ENCODE measurements at places on chromosomes 5 and 9.

DNA sequence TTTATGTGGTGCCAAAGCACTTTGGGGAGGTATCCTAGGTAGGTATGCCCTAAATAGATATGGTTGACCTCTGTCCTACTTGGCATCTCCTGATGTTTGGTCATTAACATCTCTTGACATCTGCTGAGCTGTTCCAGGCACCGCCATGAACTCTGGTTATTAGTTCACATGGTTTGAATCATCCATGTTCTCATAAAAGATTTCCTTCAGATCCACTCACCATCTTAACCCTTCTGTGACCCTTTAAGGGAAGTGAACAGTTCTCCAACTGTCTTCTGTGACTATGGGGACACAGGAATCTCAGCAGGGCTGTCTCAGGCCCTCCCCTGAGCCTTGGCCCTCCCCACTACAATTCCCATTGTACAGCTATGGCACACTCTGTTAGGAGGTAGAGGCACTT is 167.7 kb downstream of the CDH6 start:
- DNase-seq = no peak

DNA sequence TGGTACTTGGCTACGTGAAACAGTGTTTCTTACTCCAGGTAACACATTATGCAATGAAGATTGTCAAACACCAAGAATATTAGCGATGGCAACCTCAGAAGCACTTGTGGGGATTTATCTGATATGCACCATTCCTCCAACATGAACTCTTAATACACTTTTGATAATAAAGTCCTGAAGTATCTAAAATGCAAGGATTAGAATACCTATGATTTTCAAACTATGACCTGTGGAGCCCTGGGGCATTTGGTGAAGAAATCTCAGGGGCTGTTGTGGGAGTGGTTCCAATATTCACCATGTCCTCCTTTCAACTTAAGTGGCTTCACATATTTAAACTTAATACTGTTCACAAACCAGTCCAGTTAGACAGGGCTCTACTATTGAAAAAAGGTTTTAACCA is 214.6 kb upstream of the POU5F2 start:
- no peak for DNase-seq

GRCh38 chr5:169980418-169981053 is at the start of gene INSYN2B:
Gene INSYN2B (minus strand): TSS chr5:169980495. CDS start chr5:169883898, 96,597 bp downstream.
- DNase-seq = no peak

DNA sequence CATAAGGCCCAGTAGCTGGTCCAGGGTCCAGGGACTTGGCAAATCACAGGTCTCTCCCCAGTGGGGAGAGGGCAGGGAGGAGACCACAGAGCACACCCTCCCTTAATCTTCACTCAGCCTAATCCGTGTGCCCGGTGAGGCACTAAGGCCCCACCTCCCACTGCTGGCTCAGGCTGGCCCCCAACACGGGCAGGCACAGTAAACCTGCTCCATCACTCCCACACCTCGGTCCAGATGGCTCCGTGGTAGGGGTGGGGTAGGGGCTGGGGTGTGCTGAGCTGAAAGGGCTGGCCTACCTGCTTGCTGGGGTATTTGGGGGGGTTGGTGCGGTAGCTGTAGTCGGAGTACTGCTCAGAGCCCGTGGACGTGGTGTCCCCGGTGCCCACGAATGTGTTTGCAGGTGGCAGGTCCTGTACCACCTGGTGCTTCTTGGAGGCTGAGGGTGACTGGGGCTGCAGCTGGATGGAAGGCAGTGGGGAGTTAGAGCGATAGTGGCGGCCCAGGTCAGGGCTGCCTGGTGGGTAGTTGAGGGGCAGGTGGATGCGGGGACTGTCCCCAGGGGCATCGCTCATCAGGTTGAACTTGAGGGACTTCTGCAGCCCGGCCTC is 15.2 kb downstream of the PCDH1 start:
- no peak for DNase-seq

GRCh38 chr5:5710471-5710870 is 288.0 kb downstream of the ICE1 start:
- DNase-seq = no peak

- DNase-seq = no peak
Observed at GRCh38 chr5:115758356-115758755, 58.1 kb downstream of the CDO1 start.

GRCh38 chr5:172878933-172879752 is 45.1 kb downstream of the ERGIC1 start:
- DNase-seq = no peak

- DNase-seq = no peak
Observed at GRCh38 chr5:151480384-151481293, 33.2 kb downstream of the SLC36A1 start.

DNA sequence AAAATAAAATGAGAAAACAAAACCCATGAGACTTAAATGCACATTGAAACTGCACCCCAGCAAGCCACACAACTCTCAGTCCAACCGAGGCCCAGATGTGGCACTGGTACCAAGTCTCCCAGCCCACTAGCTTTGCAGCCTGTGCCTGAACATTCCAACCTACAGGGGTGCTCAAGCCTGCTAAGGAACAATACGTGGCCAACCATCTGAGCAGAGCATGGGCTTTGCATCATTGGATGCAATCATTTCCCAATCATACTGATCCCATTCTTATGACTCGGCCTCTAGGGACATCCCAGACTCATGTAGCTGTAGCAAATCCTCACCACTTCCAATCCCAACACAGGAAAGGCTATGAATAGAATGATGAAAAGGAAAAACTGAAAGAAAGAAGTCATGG is 297.2 kb downstream of the SPOCK1 start:
- DNase-seq = no peak

DNA sequence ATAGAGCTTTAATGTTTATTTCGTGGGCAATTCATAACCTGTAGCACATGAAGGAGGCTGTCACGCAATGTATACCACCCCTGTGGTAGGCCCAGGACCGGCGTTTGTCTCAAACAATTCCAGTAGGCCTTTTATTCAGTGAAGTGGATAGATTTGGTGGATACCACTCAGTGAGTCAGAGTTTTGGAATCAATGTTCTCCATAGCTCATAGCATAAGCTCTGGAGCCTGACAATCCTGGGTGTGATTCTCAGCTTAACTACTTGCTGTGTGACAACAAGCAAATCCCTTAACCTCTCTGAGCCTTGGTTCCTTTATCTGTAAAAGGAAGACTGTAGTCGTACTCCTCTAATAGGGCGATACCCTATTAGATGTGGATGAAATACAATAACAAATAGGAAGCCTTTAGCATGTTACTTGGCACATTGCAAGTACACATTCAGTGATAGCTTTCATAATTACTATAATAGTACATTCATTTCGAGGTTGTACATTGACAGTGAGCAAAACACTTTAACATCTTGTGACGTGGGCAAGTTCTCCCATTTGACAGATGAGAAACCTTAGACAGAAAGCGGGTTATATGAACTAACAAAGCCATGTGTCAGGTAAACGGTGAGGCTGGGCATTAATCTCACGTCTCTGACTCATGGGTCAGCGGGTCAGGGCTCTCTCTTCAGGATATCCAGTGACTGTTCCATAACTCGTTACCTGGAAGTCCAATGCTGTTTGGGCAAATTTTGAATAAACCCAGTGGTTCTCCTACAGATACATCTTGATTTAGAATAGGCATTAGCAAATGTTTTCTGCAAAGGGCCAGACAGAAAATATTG is 130.8 kb downstream of the C9orf152 start:
- no peak for DNase-seq

DNA sequence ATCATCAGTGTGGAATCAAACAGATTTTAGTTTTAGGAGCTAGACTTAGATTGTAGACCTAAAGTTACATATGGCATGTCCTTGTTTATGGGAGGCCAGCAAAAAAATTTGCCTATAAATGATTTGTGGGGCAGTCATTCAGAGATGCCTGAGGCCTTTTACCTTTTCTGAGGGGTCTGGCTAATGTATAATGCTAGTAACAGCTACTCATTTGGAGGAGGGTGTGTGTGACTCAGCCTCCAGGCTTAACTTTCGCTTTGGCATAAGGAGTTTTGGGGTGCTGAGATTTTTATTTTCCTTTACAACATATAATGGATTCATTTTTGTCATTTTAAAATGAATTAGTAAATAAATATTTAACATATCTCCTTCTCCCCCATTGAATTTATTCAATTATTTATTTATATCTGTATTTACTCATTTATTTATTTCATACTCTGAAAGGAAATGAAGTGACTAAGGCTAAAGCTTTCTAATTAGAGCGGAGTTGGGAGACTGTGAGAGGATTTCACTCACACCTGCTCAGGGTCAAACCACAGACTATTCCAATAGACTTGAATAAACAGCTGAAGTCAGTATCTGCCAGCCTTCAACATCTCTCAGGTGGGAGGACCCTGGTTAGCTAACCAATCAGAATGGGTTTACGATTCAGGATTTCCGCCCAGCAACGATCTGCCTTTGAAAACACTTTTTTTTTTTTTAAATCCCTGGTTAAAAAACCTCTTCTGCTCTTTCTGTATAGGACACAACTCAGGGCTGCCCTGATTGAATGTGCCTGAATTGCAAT is 487.5 kb upstream of the SGCD start:
- no peak for DNase-seq

DNA sequence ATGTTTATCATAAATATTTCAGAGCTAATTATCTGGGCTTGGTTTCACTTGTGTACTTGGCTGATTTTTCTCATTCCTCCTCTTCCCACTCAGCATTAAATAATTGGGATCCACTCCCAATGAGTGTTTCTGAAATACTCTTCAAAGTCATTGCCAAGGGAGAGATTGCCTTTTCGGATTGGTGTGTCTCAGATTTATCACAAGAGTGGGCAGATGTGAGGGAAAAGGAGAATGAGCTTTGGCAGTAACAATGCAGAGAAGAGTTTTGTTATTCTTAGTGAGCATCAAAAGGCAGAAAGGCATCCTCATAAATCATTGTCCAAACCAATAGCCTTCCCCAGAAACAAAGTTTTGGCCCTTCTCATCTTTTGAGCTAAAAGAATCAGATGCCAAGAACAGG is 79.2 kb downstream of the SEMA5A start:
- no peak for DNase-seq

DNA sequence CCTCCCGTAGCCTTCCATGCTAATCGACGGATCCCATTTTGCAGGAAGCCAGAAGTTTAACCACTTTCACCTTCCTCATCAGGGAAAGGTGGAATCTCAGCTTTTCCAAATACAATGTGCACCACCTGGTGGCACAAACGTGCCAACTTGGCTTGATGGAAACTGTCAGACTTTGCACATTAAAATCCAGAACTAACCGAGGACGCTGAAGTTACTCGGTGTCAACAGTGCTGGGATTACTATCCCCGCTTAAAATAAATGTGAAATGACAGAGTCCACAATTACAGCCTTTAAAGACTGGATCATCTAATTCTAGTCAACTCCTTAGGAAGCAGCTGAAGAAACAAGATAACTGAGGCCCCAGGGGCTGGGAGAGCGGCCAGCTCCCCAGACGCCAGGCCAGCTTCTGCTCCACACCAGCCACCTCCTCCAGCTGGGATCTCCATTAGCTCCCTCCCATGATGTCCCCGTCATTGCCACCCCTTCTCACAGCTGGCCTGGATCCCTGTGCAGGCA is 50.1 kb upstream of the RETREG1 start:
- DNase-seq = peak; percentile 13

DNA sequence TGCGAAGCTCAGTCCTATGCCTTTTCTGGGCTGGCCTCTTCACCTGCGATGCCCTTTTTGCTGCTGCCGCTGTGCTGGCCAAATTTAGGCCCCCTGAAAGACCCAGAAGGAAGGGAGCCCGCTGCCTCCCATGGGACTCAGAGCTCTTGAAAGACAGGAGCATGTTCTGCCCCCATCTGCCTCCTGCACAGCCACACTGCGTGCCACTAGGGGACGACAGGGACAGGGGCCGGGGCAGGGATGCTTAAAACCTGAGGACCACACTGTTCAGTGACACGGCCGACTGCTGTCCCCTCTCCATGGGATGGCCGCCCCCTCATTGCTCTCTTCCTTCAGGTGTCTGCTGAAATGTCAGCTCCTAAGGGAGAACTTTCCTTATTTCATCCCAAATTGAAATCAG is 132.4 kb downstream of the ADAMTS2 start:
- DNase-seq = no peak

GRCh38 chr5:80711938-80712337 is 57.2 kb upstream of the DHFR start:
- no peak for DNase-seq

DNA sequence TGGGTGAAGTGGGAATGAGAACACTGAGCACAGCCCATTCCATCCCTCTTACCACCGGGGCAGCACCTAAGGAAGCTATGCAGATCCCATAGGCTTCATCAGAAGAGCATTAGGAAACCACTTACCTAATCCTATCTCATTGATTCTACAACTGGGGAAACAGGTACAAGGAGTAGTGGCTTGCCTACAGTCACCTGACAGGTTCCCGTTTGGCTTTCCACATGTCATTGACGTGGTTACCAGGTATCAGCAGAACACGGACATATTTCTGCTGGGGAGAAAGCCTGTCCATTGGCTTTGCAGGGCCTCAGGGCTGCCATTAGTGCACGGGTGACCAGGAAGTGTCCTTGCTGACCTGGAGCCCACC is 11.3 kb downstream of the AFAP1L1 start:
- DNase-seq = no peak

GRCh38 chr9:93114169-93114983 is 18.4 kb downstream of the CARD19 start:
- DNase-seq = no peak

GRCh38 chr5:111551161-111551560 is 38.8 kb upstream of the STARD4 start:
- DNase-seq = no peak

GRCh38 chr5:1877103-1878049 is 5.3 kb downstream of the IRX4 start:
- DNase-seq = no peak

DNA sequence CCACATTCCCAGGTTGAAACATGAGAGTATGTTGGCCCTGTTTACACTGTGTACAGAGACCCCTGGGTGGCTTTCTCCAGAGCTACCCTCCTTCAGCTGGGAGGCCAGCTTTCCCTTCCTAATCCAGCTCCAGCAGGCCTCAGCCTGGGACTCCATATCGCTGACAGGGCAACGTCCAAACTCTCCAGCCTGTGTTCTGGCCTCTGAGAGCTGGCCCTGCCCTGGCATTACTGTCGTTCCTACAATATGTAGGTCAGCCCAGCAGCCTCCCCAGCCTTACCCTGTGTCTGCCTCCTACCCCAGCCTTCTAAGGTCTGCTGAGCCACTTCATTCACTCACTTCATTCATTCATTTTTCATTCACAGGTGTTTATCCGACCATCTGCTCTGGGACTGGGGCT is 8.3 kb upstream of the EEIG1 start:
- no peak for DNase-seq
